ENCODE measurements at places on chromosomes 16 and 17. TPM values are rescaled to one million over a fixed set of nuclear protein-coding genes. Genes with fewer than 3 reads are reported as not detected.

- peak; percentile 44 for DNase-seq
These were observed 26.8 kb upstream of the AXIN2 start for GRCh38 chr17:65588181-65588808.

GRCh38 chr16:14148569-14148968, 77.5 kb downstream of the MRTFB start:
- no peak for DNase-seq

DNA sequence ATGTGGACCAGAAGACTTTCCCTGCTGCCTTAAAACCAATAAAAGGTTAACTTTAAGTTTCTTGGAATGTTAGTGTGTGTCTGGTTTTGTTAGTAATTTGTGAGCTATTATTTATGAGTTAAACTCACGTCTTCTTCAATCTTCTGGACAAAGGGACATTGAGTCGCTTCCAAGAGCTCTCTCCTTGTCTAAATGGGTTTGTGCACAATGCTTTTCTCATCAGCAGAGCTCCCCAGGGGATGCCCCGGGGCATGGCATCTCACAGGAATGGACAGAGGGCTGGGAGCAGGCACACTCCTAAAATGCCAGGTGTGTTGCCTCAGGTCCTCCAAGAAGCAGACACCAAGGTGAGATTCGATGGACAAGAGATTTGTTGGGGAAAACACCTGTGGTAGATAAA, 90.5 kb downstream of the RGS9 start:
- no peak for DNase-seq

The C16orf74 gene
- total RNA-seq: 17.4 TPM

DNA sequence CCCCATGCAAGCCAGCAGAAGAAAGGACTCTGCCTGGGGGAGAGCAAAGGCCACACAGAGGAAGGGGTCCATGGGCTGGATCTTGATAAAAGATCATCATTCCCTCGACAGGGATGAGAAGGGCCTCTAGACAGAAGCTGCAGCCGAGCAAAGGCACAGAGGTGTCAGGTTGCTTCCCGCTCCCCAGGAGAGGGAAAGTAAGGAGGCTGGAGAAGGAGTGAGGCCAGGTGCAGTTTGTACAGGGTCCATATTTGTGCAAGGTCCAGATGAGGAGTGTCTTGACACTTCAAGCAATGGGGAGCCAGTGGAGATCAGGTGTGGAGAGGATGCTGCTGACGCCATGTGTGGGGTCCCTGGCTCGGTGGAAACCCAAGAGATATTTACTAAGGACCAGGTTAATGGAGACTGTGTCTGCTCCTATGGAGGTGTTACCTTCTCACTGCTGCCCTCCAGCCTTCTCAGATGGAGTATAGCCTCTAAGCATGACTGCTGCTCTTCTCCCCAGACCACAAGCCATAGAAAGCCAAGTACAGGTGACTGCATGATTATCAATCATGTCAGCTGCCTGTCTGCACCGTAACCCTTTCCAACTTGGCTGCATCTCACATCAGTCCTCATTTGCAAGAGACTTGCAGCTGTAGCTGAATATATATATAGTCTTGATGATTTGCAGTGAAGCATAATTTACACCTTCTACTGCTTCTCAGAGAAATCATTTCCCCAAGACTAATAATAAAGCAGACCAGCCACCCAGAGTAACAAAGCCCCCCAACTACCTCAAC, 21.1 kb downstream of the GAS7 start:
- DNase-seq: no peak

The IL17C gene
- total RNA-seq: not detected

The TMC7 gene
- total RNA-seq: 1.6 TPM

DNA sequence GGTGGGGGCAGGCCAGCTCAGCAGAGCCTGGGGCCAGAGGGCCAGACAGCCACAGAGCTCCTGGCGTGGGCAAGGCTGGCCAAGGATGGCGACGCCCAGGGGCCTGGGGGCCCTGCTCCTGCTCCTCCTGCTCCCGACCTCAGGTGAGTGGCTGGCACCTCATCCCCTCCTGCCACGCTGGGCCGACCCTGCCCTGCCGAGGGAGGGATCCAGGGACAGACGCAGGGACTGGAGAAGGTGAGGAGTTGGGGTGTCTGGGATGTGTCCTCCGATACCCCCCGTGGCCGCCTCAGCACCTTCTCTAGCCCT, at the start of gene ADGRG3:
ADGRG3 (plus strand) TSS at position 44 of the 309 bp plus-strand sequence; CDS start at position 86, 42 bp downstream.
- no peak for DNase-seq

The DNAH9 gene
- 1.2 TPM for total RNA-seq

GRCh38 chr17:15269780-15270089, 4.6 kb upstream of the PMP22 start:
- DNase-seq: no peak

The SOCS7 gene
- total RNA-seq: 14.6 TPM

- no peak for DNase-seq
These were observed 186.5 kb downstream of the STX8 start for GRCh38 chr17:9389111-9389527.

GRCh38 chr17:62707425-62707739, 79.9 kb downstream of the MRC2 start:
- no peak for DNase-seq

DNA sequence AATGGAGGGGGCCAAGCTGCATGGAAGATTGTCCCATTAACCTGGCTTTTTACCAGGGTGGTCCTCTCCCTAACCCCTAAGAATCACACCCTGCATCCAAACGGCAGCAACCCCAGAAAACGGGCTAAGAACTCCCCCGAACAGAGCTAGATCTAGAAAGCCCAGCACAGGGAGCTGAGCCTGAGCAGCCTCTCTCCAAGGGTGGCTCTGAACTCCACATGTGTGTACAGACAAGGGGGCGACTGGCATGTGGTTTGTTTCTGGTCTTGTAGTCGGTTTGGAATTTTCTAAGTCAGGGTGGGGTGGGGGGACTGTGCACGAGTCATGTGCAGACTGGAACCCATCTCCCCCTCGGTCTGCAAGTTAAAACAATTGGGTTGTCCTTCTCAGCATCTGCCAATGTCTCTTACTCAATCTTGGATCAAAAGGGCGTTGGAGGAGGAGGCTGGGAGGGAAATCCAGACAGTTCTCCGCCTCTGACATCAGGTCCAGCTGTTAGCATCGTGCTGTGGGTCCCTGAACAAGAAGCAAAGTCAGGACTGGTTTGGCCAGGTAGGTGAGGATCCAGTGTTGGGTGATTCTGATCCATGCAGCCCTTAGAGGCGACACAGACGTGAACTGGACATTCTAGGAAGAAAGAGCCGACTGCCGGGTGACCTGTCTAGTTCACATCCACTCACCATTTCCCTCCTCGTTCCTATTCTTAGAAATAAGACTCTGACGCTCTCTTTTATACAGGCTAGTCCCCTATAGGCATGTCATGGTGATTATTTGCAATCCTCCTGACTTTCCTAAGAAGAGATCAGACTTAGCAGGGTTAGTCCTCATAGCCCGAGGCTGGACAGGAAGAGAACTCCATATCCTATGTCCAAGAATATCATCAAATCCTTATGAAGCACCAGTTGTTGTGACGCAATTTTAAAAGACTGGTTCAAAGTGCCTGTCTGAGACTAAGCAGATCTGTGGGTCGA, 381.8 kb downstream of the SOX9 start:
- DNase-seq: peak; percentile 30

The NECAB2 gene
- total RNA-seq: 2.8 TPM

The SALL1 gene
- 4.8 TPM for total RNA-seq

- DNase-seq: no peak
These were observed 37.8 kb upstream of the KDM8 start for GRCh38 chr16:27165576-27165975.

DNA sequence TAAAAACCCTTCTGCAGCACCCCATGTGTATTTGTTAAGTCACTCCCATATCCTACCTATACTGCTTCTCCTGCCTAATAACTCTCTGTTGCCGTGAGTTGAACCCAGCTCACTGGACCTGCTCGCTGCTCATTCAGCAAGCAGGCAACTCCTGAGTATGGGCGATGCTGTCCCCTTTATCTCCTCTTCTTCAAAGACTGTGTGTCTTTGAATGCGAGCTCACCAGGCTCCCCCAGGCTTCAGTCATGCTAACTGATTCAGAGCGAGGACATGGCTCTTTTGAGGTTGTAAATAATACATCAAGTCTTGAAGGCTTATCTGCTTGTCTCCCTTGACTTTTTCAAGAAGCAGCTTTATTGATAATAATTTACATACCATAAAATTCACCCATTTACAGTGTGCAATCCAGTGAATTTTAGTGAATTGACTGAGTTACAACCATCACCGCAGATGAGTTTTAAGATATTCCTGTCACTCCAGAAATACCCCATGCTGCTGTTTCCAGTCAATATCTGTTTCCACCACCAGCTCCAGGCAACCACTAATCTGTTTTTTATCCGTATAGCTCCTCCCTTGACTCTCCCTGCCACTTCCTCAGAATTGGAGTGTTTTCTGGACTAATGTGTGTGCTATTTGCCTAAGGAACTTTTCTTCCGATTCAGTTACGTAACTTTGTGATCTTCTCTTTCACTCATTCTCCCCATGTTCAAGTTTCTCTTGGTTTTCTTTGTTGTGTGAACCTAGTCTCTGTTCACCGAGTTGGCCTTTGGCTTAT, 132.2 kb downstream of the SPECC1 start:
- no peak for DNase-seq

GRCh38 chr16:27096375-27096774, 29.6 kb downstream of the C16orf82 start:
- no peak for DNase-seq

The SEPTIN1 gene
- total RNA-seq: 4.2 TPM

The PRCD gene
- total RNA-seq: 0.85 TPM

- DNase-seq: no peak
These were observed 509 bp downstream of the CNEP1R1 start for GRCh38 chr16:50025537-50025931.

The ZNF205 gene
- 27.0 TPM for total RNA-seq

GRCh38 chr17:43695970-43696865, 34.5 kb upstream of the MEOX1 start:
- no peak for DNase-seq

The TBX2 gene
- 9.2 TPM for total RNA-seq

- DNase-seq: no peak
These were observed 4.8 kb downstream of the MLYCD start for GRCh38 chr16:83903751-83904150.

- no peak for DNase-seq
These were observed 2.6 kb downstream of the CCL15 start for GRCh38 chr17:35998756-35999155.

The DNAAF8 gene
- 21.9 TPM for total RNA-seq

The C1QTNF8 gene
- total RNA-seq: 0.34 TPM

The CD79B gene
- 1.6 TPM for total RNA-seq

The KRT32 gene
- total RNA-seq: not detected

The GLP2R gene
- total RNA-seq: 0.34 TPM

The KRTAP4-1 gene
- total RNA-seq: not detected

GRCh38 chr17:68456339-68457167, 743 bp downstream of the WIPI1 start:
- DNase-seq: peak; percentile 78

- no peak for DNase-seq
These were observed 18.7 kb downstream of the TMEM235 start for GRCh38 chr17:78249818-78250806.
